ENCODE measurements at places on chromosomes 3 and 15.
A peak's percentile ranks its signal among the peaks of the same experiment; 100 is the strongest.

GRCh38 chr15:76756381-76756780 lies 148.8 kb downstream of the SCAPER start:
- no peak for DNase-seq

GRCh38 chr3:140244893-140245292 lies 309.9 kb downstream of the CLSTN2 start:
- DNase-seq = no peak

- no peak for DNase-seq
Observed at GRCh38 chr15:84937144-84937543, 44.5 kb upstream of the PDE8A start.

GRCh38 chr15:88430051-88430450 lies 37.1 kb downstream of the MRPL46 start:
- no peak for DNase-seq

DNA sequence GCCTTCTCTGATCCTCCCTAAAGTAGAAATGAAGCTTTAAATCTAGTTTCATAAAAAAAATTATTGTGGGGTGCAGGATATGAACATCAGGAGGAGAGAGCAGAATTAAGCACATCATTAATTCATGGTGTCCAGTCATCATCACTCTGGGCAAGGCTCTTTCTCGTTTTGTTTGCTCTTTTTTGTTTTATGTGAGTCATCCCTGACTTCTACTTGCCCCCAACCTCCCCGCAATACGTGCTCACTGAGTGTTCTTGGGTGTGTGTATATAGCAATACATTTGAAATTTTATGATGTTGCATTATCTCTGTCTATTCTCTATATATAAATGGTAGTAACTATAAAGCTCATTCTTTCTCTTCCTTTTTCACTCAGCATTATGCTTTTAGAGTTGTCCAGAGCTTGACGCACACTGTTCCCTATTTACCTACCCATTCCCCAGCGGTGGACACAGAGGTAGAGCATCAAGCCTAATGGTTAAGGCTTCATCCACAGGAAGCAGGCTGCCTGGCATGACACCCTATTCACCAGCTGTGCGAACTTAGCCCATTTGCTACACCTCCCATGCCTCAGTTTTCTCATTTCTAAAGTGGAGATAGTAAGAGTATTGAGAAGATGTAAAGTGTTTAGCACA lies 72.3 kb downstream of the CD200R1L start:
- DNase-seq = no peak

DNA sequence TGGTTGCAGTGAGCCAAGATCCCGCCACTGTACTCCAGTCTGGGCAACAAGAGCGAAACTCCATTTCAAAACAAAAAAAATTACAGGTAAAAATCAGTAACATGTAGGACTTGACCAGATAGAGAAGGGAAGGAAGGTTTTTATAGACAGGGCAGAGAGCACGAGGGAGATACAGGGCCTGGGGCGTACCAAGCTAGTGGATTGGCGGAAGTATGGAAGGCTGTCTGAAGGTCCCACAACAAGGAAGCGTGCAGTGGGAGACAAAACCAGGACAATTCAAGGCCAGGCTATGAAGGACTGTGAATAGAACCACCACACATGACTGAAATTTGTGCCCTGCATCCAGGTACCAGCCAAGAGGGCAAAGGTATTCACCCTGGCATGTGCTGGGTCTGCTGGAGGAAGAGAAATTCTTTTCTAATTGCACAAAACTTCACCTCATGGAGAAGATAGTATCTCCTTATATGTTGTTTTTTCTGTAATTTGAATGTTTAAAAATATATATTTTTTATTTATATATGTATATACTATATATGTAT lies 33.0 kb upstream of the BCL2A1 start:
- no peak for DNase-seq

DNA sequence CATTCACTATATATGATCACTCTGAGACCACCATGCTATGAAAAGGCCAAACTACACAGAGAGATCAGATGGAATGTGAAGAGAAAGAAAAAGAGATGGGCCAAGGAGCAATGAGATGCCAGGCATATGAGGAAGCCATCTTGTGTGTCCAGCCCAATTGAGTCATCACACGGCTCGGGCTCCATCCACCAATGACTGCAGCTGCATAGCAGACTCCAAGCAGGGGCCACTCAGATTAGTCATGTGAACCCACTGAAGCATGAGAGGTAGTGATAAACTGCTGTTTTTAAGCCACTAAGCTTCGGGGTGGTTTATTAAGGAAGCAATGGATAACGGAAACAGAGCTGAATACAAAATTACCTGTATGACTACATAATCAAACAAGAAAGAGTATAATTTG lies 185.9 kb downstream of the SUCLG2 start:
- no peak for DNase-seq

DNA sequence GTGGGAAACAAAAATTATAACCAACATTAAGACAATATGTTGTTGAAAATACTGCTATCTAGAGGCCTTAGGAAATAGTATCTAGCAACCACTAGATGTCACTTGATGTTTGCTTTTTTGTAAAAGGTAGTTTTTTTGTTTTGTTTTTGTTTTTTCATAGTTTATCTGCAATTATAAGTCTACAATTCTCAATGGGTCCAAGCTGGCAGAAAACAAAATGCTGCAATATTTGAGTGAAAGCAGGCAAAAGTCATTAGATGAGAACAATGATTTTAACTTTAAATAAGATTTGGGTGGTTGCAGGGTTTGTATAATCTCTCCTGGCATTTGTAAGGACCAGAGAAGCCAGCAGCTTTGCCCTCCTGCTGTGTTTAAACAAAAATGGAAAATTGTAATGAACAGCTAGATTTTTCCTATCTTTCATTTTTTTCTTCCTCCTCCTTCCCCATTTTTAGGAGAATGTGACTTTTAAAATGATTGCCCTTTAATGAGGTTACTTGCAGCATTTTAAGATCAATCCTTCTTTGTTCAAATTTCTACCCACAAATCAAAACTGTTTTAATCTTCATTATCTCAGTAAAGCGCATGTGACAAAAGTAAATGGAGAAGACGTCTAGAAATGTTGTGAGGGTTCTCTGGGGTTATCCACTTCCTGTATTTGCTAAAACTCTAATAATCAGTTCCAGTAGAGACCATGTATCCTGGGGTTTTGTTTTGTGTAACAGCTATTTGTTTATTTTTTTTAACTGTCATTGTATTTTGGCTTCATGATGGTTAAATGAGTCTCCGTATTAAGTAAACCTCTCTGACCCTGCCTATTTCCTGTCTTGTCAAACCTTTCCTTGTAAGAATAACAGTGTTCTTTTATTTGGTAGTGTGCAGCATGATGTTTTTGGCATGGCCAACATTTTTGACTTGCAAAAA lies 27.3 kb downstream of the DUT start:
- DNase-seq = no peak

DNA sequence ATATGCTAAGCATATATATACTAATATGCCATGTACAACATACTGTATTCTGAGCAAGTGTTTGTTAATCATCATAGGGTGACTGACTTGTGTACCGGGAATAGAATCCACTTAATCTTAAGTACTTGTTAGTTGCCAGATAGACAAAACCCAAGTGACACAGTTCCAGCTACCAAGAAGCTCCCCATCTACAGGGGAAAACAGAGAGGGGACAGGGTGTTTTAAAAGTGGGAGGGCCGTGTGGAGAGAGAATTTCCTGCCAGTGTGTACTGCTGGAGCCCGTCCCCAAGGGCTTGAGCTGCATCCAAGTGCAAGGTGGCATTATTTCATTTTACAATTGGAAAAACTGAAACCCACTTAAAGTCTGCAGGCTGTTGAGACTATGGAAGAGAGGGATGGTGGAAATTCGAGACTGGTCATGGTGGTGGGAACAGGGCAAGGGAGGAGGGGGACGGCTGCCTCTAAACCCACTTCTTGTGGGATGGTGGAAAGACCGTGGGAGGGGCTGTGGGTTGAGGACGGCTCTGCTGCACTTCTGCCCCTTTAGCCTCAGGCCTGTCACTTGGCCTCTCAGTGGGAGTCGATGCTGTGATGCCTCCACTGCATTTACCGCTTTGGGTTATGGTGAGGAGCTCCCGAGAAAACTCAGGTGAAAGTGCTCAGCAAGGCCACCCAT lies 310.6 kb upstream of the LRRFIP2 start:
- DNase-seq = no peak

- DNase-seq = no peak
Observed at GRCh38 chr3:171258316-171258715, 201.9 kb downstream of the TNIK start.

- DNase-seq = no peak
Observed at GRCh38 chr3:69273896-69274295, 112.0 kb downstream of the FRMD4B start.

- DNase-seq = peak; percentile 9
Observed at GRCh38 chr3:190877925-190878324, 15.4 kb upstream of the GMNC start.

- no peak for DNase-seq
Observed at GRCh38 chr3:64321747-64322146, 96.5 kb upstream of the PRICKLE2 start.

GRCh38 chr3:128128251-128128650 lies 4.6 kb upstream of the RUVBL1 start:
- DNase-seq = no peak

- DNase-seq = no peak
Observed at GRCh38 chr15:79970624-79971434, at the start of gene BCL2A1. Gene BCL2A1, minus strand, starts transcription at chr15:79971196. Its CDS starts 77 bp downstream, at chr15:79971119.

GRCh38 chr15:33963831-33964664 lies 4.2 kb upstream of the CHRM5 start:
- peak; percentile 48 for DNase-seq

DNA sequence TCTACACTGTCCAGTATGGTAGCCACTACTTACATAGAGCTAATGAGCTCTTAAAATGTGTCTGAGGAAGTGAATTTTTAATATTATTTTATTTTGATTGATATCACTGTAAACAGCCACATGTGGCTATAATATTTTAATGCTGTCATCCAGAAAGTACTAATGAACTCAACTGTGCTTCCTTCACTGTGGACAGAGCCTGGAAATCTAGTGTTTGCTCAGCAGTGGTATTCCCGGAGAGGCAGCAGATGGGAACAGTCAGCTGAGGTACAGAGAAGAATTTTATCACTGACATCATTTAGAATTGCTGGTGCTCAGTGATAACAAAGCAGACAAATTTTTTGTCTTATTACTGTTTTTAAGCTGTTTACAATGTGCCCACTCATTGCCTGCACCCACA lies 68.7 kb upstream of the ACP3 start:
- no peak for DNase-seq

DNA sequence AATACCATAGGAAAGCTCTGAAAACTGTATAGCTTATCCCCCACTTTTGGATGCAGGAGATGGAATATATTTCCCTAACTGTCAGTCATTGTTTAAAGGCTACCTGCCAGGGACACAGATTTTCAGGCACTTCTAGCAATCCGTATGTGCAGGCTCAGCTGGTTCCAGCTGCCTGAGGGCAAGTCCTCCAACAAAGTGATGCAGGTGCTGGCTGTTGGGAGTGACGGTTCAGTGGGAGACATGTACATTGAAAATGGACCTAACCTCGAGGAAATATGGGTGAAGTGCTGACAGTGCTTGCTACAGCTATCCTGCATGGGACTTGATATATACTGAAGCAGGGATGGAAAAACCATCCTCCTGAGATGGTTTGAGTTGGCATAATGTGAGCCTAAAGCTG lies 153.1 kb upstream of the GAP43 start:
- DNase-seq = no peak

GRCh38 chr3:155791190-155791589 lies 14.9 kb downstream of the C3orf33 start:
- DNase-seq = peak; percentile 29

GRCh38 chr15:67089217-67090193 lies 24.1 kb downstream of the SMAD3 start:
- DNase-seq = no peak

- DNase-seq = no peak
Observed at GRCh38 chr15:80773122-80773551, 6.0 kb upstream of the CEMIP start.

- DNase-seq = no peak
Observed at GRCh38 chr3:4078903-4079302, 224.3 kb upstream of the SETMAR start.

GRCh38 chr15:90205886-90206285 lies 4.8 kb downstream of the SEMA4B start:
- DNase-seq = no peak

GRCh38 chr15:64695561-64695992 lies 79.8 kb downstream of the RBPMS2 start:
- no peak for DNase-seq

- no peak for DNase-seq
Observed at GRCh38 chr3:187288855-187289605, 2.5 kb downstream of the MASP1 start.

DNA sequence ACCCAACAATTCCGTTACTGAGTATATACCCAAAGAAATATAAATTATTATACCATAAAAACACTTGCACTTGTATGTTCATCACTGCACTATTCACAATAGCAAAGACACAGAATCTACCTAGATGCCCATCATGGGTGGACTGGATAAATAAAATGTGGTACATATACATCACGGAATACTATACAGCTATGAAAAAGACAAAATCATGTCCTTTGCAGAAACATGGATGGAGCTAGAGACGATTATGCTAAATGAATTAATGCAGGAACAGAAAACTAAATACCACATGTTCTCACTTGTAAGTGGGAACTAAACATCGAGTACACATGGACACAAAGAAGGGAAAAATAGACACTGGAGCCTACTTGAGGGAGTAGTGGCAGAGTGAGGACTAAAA lies 185.3 kb downstream of the PYDC2 start:
- DNase-seq = no peak

- DNase-seq = peak; percentile 63
Observed at GRCh38 chr3:122560680-122561079, 3.4 kb downstream of the PARP9 start.

DNA sequence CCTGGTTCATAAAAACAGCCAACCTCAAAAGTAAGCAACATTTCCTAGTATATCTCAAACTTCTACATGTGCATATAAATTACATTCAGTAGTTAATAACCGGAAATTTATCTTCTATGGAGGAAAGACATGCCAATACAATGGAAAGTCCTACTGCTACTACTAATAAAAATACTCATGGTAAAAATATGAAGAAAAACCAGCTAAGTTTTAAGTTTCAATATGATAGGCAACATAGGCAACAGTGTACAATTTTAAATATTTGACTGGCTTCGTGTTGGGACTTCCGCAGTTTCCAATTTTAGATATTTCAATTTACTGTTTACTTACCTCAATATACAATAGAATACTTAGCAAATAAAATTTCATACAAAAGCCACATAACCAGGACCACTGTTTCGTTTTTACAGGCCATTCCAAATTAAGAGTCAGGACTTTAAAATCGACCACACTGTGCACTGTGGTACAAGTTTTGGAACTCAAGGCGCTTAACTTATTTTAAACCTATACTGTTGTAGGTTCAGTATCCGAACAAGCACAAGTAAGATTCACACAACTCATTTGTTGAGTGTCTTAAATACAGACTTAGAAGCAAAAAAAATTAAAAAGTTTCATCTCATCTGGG lies 2.9 kb downstream of the NAA50 start:
- DNase-seq = peak; percentile 31

DNA sequence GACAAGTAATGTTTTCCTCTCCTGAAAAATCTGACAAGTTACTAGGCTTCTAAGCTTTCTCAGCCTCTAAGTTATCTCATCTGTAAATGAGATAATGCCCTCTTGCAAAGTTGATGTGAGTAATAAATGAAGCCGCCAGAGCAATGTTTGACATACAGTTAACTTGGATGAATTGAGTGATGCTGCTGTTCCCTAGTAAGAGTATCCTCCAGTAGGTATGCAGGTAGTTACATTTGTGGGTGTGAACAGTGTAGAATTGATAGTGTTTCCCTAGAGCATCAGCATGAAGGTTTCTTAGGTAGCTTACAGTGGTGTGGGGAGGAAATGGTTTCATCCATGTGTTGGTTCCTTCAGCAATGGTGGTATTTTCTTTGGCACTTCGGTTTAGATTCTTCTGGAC lies 3.4 kb downstream of the ATP2C1 start:
- peak; percentile 14 for DNase-seq

GRCh38 chr3:160661660-160662059 lies 15.3 kb upstream of the ARL14 start:
- no peak for DNase-seq
